ENCODE measurements at places on chromosomes 12 and 14. TPM values are rescaled to one million over a fixed set of nuclear protein-coding genes. Genes with fewer than 3 reads are reported as not detected.

Gene P3H3
- 2.6 TPM for total RNA-seq

Gene NUAK1
- total RNA-seq = 0.14 TPM

Gene TAS2R8
- not detected for total RNA-seq

- no peak for DNase-seq
Measured at GRCh38 chr12:40055228-40055579, 50.7 kb downstream of the SLC2A13 start.

GRCh38 chr12:115010324-115010995 lies 326.5 kb upstream of the TBX3 start:
- DNase-seq = no peak

DNA sequence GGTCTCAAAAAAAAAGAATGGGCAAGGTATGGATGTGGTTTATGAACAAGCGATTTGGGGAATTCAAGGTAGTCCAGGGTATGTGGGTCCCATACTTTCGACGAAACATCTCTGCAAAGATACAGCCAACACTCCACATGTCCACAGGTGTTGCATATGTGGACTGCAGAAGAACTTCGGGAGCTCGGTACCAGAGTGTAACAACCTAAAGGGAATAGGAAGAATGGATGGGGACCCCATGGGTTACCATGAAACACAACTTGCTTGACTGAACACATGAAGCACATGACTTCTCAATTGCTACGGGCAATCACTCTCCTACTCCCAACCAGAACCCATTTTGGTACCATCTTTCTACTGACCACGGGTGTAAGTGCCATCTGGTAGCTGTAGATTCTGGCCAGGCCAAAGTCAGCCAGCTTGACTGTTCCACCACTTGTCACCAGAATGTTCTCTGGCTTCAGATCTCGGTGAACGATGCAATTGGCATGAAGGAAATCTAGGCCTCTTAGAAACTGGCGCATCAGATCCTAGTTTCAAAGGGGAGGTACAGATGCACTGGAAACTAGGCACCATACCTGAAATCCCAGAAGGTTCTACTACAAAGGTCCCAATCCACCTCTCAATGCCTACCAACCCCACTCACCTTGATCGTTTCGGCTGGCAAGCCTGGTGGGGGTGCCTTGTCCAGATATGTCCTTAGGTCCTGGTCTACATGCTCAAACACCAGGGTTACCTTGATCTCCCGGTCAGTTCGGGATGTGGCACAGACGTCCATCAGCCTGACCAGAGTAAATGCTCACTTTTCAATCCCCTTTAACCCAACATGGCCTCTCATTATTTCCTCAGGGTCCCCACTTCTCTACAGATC lies 1.3 kb downstream of the CDK4 start:
- no peak for DNase-seq
